Stimulated activated CD4-positive, alpha-beta T cell treated with anti-CD3 and anti-CD28 coated beads, Interleukin-15, amount 100 ng/mL, for 24 hours (primary cell): ENCODE measurements at places on chromosomes 16 and 17.
A peak's percentile ranks its signal among the peaks of the same experiment; 100 is the strongest.

GRCh38 chr17:76071531-76072147 lies 678 bp downstream of the SRP68 start:
- DNase-seq, result peak; percentile 48

DNA sequence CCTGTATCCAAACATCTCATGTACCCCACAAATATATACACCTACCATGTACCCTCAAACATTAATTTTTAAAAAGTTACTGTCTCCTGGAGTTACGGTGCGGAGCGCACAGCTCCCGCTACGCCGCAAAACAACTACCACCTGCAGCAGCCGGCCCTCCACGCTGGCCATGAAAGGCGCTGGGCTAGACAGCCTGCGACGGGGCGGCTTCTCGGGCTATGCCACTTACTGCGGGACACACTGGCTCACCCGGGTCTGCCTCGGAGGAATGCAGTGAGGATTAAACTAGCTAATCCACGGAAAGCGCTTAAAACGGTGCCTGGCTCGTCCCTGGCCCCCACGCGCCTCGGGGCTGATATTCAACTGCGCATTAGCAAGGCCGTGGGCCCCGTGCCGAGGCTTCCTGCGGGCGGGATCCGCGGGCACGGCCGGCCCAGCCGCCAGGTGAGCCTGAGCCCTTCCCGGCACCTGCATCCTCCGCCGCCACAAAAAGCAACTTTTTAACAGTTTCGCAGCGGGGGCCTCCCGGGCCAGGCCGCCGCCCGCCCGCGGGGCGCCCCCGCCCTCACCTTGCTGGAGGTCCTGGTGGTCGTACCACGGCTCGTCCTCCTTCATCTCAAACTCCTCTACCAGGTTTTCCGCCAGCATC lies 633 bp downstream of the CDR2 start:
- DNase-seq, result peak; percentile 61

DNA sequence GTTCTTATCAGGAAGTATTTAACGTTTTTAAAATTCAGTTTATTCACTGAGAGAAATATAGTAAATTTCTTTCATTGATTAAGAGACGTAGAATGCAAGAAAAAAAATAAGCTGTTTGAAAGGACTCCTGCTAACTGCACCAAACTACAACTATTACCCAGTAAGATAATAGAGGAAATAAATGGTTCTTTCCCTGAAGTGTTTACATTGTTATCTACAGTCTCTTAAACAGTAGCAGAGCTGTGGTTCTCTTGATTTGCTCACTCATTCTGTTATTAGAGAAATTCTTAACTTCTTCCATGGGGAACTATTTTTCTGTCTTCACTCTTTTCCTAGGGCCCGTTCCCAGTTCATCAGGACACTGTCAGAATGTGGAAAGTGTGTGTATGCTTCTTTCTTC lies 973.0 kb downstream of the KCNJ2 start:
- no peak for DNase-seq

DNA sequence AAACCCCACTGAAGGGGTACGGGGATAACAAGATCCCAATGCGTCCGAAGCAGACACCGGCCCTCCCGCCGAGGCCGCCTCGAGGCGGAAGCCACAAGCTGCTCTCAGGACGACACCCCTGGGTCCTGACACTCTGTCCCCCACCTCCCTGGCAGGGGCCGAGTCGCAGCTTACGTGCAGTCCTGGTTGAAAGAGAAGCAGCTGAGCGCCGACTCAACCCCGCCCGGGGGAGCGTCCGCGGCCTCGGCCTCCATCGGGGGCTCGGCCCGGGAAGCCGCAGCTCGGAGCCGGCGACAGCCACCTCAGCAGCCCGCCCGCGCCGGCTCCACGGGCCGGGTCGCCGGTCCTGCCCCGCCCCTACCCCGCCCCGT lies at the start of gene WIPI1:
Gene WIPI1, minus strand, starts transcription at position 329 of the 371 bp plus-strand sequence. Its CDS starts 75 bp downstream, at position 254.
- DNase-seq, result no peak

DNA sequence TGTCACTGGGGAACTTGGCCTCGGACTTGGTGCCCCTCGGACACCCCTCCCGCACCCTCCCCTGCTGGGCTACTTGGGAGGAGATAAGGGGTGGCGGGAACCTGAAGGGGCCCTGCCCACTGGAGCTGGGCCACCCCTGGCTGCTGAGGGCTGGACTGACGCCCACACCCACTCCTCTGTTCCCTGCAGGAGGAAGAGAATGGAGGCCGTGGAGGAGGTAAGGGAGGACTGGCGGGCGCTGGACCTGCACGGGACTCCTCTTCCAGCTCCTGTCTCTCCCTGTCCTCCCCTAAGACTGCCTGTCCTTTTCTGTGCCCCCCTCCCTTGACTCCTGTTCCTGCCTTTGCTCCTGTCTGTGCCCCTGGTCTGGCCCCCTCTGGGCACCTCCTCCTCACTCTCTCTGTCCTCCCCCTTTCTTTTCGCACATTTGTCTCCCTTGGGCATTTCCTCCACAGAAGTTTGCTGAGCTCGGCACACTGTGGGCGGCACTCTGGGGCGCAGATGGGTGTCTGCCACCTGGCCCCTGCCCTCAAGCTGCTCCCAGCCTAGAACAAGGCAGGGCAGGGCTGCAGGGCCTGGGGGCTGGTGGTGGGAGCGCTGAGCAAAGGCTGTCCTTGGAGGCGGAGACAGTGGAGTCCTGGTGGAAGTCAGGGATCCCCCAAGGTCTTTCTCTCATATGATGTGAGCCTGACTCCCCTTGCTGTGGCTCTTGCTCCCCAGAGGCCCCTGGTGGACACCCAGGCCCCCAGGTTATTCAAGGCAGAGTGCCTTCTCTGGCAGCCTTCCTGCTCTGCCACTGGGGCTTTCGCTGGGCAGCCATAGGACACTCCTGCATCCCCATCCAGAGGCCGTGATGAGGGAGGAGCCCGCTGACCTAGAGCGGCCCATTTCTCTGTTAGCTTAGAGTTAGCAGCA lies 32.7 kb downstream of the ARHGAP23 start:
- no peak for DNase-seq

DNA sequence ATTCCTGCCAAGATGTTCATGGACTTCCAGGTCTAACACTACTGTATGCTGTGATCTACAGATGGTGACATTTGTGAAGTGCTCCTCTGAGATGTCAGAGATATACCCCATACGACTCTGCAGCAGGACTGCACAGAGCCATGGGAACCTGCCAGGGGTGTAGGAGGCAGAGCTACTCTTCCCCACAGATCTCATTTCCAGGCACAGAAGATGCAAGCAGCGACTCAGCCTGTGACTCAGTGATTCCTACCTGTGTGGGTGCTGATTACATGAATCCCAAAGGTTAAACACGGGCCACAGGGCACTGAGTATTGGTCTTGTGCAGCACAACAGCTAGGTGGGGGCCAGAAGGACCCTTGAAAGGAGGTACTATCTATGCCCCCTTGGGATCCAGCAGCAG lies 137.0 kb upstream of the SOX9 start:
- DNase-seq, result peak; percentile 21

DNA sequence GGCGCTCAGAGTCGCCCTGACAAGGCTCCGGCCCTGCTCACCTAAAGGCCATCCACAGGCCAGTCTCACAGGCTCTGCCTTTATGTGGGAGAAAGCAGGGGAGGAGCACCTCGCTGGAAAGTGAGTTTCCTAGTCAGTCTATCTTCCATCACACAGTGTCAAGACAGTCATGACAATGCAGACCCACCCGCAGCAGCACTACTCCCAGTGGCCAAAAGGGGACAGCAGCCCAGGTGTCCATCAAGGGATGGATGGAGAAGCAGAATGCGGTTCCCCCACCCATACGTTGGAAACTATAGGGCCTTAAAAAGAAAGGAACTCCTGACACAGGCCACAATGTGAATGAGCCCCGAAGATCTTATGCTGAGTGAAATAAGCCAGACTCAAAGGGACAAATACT lies 226.8 kb downstream of the ENGASE start:
- DNase-seq, result no peak

- DNase-seq, result no peak
Observed at GRCh38 chr17:12691173-12691572, 25.5 kb downstream of the MYOCD start.

- DNase-seq, result no peak
Observed at GRCh38 chr17:35057332-35057915, 6.1 kb downstream of the RFFL start.

DNA sequence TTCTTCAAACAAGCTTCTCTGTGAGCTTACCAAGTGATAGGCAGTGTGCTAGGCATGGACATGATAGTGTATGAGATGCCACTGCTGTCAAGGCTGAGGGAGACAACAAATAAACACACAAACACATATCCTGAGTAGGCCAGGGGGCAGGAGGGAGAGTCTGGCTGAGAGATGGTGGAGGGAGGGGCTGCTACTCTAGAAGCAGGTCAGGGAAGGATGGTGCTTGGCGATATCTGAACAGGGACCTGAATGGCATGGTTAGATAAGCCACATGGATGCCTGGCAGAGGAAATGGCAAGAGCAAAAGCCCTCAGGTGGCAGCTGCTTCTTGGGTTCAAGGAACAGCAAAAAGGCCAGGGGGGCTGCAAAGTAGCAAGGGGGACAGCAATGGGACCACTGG lies 8.6 kb upstream of the CHST6 start:
- DNase-seq, result no peak

DNA sequence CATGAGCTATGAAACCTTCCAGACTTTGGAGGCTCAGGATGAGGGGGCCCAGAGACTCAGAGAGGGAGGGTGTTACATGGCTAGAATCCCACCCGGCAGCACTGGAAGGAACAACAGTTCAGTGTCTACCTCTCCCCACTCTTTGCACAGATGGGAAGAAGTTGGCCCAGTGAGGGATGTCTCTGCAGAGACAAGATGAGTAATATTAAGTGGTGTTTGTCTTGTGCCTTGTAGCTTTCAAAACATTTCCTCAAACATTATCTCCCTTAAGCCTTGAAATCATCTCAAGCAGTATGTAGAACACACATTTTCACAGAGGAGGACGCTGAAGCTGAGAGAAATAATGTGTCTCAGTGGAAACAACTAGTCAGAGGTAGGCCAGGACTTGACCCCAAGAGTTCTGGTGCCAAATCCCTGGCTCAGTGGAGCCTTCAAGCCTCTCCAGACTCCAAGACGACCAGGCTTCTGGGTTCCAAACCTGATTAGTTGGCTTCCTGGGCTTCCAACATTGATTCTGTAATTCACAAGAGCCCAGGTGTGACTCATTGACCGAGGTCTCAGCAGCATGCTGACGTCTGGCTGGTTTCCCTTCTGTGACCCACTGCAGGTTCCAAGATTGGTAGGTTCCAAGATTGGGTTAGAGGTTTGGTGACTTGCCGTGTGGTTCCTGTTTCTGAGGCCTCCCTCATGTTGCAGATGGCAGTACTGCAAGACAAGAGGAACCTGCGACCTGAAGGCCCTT lies 7.4 kb downstream of the RNF112 start:
- peak; percentile 32 for DNase-seq
